ENCODE measurements at places on chromosomes 7 and 10.

GRCh38 chr7:1712907-1713501 lies 42.9 kb downstream of the ELFN1 start:
- DNase-seq = no peak

DNA sequence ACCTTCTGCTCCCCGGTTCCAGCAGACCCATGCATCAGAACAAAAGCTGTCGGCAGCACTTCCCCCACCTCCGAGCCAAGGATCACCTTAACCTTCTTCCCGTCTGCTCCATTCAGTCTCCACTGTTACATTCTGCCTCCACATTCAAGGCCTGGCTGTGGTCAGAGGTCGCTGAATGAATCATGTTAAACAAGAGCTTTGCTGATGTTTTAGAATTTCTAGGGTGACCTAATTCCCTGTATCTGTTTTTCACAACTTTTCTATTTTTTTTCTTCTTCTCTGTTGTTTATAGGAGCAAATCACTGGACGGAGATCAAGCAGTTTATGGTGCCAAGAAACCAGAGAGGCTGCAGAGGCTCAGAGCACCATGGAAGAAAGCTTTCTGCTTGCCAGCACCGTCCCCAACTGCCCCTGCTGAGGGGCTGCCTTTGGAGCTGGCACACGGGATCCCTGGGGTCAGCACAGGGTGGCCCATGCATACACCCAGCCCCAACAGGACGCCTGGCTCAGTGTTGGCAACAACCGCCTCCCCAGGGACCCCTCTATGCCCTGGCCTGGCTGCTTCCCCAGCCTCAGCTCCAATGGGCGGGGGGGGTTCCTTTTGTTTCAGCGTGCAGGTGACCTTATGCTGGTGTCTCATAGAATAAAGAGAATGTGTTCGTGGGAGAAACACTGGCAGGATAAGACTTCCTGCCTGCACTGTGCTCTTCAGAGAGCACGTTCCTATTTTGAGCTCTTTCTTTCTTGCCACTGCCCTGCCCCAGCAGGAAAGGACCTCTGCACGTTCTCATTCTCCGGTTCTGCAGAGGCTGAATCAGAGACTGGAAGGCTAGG lies 182.7 kb upstream of the LYZL2 start:
- DNase-seq = peak; percentile 27

DNA sequence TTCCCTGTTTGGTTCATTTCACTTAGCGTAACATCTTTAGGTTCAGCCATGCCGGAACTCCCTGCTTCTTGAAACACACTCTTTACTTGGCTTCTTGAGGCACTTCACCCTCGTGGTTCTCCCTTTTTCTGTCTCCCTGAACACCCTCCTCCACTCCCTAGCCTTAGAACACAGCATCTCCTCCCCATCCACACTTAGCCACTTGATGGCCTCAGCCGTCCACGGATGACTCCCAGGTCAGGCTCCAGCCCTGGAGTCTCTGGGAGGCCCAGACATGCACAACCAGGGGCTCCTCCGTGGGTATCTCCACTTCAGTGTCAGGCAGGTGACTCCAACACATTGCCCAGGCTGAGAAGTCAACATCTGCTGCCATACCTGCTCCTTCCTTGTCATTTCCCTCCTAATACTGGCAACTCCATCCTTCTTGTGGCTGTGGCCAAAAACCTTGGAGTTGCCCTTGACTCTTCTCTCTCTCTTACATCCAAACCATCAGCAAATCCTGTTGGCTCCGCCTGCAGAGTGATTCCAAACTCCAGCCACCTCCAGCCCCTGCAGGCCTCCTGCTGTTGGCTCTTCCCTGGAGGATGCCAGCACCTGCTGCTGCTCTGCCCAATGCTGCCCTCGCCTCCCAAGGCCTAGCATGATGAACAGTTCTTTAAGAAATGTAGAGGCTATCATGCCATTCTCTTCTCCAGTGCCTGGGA lies 8.4 kb upstream of the INMT start:
- no peak for DNase-seq

DNA sequence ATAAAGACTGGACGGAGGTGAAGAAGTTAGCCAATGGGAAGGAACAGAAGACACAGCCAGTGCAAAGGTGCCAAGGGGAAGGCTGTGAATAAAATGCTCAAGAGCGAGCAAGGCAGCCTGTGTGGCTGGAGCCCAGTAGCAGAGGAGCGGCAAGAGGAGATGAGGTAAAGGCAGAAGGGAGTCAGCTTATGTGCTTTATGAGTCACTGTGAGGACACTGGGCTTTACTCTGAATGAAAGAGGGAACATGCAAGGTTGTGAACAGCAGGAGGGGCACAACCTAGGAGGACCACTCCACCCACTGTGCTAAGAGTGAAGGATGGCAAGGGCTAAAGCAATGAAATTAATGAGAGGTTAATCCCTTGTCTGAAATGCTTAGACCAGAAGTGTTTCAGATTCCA lies 129.0 kb upstream of the ODAD2 start:
- DNase-seq = no peak

GRCh38 chr10:71554671-71555070 lies 158.0 kb downstream of the CDH23 start:
- no peak for DNase-seq

- no peak for DNase-seq
These were observed 188.0 kb downstream of the FRMD4A start for GRCh38 chr10:14142606-14143250.

DNA sequence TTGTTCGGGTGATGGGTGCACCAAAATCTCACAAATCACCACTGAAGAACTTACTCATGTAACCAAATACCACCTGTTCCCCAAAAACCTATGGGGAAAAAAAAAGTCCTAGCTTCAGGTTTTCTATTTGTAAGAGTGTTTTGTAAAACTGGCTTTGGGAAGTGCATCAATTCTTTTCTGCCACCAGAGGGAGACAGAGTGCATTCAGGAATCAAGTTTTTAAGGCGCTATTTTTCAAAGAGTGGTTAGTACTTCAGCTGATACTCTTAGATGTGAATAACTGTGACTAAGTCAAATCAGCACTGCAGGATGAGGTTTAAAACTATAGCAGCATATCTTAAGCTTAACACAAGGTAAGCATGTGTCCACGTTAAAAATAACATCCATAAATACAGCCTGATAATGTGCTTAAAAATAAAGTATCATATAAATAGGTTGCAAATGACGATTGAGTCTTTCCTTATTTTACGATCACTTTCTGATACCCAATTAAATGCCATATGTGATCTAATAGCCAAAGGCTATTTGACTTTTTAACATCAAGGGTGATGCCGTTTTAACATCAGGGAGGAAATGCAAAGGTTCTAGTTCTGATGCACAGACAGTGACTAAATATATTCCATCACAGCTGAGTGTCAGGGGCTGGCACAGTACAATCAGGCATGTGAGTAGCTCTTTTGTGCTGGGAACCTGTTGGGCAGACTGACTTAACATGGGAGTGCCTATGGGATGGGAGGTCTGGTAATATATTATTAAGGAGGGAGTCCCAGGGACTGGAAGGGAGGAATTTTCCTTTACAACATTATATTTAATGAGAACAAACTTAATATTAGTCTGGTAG lies 10.6 kb upstream of the LYZL2 start:
- DNase-seq = no peak

GRCh38 chr10:59817773-59818172 lies 64.5 kb upstream of the MRLN start:
- DNase-seq = no peak

- DNase-seq = no peak
These were observed 34.4 kb downstream of the VSTM4 start for GRCh38 chr10:49080965-49081364.

GRCh38 chr10:30598105-30598776 lies 31.3 kb downstream of the LYZL2 start:
- DNase-seq = no peak

DNA sequence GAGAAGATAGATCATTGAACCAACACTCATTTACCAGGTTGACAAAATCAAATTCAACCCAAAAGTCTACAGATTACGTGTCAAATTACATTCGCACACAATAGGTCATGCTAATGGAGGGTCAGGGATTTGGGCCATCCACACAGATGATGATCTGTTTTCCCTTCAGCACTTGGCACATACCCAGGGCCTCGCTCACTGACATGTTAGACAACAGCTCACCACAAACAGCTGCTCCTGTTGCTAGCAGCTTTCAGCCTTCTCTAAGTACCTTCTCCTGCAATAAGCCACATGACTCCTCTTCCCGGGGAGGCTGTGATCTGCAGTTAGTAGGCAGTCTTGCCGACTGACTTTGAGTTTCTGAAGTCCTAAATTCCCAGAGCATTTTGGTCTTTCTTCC lies 18.4 kb downstream of the NKX2-3 start:
- DNase-seq = no peak

GRCh38 chr10:2990764-2991163 lies 76.6 kb upstream of the PFKP start:
- DNase-seq = no peak

DNA sequence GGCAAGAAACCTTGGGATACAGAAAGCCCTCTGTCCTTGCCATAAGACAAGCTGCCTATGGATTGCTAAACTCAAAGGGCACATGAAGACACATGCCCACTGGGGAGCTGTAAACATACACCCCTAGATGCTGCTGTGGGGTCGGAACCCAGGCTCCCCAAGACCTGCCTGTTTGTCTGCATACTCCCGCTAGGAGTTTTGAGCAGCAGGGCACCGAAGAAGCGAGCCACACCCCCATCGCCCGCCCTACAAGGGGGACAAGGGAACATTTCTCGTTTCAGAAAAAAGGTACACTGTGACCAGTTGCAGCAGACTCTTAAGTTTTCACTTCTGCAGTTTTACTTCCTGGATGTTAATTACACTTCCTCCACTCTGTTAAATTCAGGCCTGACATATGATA lies 680.2 kb upstream of the GHITM start:
- DNase-seq = no peak

DNA sequence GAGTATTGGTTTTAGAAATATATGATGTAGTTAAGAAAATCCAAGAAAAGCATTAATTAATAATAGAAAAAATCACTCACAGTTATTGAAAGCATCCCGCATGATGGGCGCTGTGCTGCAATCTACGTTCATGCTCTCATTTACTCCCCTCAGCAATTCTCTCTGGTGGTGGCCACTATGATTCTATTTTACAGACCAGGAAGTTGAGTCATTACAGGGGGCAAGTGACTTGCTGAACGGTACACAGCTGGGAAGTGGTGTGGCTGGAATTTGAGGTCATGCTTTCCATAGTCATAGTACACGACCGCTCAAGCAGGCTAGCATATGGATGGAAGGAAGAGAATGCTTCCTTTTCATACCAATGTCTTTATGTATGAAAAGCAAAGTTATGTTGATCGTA lies 117.4 kb downstream of the TES start:
- no peak for DNase-seq

GRCh38 chr7:55730197-55730596 lies 132.4 kb downstream of the SEPTIN14 start:
- DNase-seq = no peak

- DNase-seq = no peak
These were observed 164.7 kb downstream of the CAMK1D start for GRCh38 chr10:12513775-12514673.

DNA sequence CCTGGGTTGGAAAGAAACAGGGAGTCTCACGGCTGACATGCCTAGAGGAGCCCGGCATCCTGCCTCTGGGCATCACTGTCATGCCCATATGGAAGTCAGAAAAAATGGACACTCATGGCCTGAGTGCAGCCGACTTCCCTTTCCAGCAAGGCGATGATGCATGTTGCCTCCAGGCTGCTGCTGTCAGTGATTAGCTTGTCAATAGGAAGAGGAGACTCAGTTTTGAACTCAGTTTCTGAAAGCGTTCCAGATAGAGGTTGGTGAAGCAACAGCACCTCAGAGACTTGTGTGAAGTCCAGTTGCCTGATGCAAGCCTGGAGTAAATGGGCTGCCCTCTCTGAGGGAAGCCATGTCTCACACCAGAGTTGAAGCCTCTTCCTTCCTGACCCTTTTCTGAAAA lies 148.4 kb downstream of the TPST1 start:
- no peak for DNase-seq

DNA sequence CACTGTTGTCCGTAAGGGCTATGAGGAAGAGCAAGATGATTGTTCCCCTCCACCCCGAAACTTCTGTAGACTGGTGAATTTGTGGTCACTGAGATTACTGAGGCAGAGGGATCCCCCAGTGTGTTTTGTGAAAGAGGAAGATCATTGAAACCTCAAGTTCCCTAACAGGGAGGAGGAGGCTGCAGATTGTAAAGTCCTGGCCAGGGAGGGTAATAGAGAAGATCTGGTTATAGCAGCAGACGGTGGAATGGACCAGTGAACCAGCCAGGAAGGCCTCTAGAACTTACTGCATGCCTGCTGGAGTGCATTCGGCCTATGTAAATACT lies 31.1 kb downstream of the LMTK2 start:
- no peak for DNase-seq

DNA sequence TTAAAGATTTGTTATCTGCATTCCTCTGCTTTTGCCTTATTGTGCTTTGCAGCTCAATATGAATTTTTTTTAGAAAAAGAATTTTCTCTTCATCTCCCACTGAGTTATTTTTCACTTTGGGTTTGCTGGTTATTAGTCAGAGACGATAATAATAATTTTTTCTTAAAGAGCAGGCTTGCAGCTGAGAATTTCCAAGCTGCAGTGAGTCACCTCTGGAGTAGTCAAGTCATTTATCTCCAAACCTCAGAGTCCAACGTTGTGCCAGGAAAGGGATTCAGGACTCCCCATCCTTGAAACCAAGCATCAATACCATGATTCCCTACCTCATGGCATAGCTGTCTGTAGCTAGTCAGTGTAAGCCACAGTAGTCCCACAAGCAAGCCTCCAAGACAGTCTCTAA lies 15.2 kb upstream of the EGR2 start:
- no peak for DNase-seq

DNA sequence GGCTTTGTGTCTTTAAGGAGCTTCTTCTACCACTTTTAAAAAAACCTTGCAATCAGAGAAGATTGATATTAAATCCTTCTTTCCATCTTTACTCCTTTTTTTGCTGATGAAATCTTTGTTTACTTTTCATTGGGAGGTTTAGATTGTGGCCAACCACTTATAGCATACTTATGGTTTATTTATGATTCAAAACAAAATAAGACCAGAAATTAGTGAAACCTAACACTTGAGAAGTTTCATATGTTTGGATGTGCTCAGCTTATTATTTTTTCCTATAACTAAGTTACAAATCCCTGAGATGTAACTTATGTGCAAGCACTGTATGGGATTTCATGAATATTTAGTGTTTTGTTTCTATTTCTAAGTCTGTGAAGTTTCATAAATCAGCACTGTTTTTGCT lies 13.5 kb upstream of the PRPS1L1 start:
- DNase-seq = no peak

DNA sequence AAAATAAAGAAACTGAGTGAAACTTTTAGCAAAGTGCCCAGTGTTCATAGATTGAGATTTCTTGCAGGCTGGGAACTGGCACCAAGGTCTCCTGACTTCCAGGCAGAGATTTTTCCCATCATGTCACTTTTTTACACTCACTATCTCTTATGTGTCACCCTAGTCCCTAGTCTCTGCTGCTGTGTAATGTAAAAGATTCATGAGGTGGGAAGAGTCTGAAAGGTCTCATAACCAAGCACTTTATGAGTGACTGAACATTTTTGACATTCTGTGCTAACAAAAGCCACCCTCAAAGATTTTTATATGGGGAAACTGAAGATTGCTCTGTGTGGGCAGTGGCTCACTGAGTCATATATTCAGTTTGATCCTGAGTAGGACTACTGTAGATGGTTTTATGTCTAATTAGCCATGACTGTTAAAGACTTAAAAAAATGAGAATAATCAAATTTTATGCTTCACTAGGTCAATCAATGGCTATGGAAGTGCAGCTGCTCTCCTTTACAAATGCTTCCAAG lies 900.3 kb upstream of the SORCS1 start:
- no peak for DNase-seq

- no peak for DNase-seq
These were observed 7.9 kb upstream of the TAF3 start for GRCh38 chr10:7810443-7810842.

- DNase-seq = no peak
These were observed 43.4 kb upstream of the KLF14 start for GRCh38 chr7:130777426-130777825.

Data from omental fat pad (tissue), 4 donors.